ENCODE measurements at places on chromosomes 2 and 18.

DNA sequence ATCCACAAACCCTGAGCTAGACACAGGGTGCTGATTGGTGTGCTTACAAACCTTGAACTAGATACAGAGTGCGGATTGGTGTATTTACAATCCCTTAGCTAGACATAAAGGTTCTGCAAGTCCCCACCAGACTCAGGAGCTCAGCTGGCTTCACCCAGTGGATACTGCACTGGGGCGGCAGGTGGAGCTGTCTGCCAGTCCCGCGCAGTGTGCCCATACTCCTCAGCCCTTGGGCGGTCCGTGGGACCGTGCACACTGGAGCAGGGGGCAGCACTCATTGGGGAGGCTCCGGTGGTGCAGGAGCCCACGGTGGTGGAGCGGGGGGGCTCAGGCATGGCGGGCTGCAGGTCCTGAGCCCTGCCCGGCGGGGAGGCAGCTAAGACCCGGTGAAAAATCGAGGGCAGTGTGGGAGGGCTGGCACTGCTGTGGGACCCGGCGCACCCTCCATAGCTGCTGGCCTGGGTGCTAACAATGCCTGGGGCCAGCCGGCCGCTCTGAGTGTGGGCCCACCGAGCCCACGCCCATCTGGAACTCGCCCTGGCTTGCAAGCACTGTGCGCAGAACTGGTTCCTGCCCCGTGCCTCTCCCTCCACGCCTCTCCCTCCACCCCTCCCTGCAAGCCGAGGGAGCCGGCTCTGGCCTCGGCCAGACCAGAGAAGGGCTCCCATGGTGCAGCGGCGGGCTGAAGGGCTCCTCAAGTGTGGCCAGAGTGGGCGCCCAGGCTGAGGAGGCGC is 75.6 kb downstream of the MOB4 start:
- no peak for DNase-seq

DNA sequence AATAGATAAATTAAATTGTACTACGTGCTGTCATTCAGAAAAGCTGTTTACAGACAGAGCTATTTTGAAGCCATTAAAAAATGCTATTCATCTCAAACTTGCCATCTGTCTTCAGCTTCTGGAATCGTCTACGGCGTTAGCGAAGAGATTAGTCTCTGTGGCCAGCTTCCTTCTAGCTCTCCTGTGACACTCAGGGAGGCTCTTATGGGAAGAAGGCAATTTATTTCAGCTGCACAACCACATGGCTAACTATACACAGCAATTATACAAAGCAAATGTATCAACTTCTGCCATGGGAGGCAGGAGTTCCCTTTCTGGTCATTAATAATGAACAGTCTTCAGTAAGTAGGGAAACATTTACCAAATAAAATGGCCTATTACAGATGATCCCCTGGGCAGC is 6.3 kb downstream of the CTAGE1 start:
- no peak for DNase-seq

- DNase-seq: no peak
Observed at GRCh38 chr2:123614596-123614995, 410.5 kb upstream of the CNTNAP5 start.

DNA sequence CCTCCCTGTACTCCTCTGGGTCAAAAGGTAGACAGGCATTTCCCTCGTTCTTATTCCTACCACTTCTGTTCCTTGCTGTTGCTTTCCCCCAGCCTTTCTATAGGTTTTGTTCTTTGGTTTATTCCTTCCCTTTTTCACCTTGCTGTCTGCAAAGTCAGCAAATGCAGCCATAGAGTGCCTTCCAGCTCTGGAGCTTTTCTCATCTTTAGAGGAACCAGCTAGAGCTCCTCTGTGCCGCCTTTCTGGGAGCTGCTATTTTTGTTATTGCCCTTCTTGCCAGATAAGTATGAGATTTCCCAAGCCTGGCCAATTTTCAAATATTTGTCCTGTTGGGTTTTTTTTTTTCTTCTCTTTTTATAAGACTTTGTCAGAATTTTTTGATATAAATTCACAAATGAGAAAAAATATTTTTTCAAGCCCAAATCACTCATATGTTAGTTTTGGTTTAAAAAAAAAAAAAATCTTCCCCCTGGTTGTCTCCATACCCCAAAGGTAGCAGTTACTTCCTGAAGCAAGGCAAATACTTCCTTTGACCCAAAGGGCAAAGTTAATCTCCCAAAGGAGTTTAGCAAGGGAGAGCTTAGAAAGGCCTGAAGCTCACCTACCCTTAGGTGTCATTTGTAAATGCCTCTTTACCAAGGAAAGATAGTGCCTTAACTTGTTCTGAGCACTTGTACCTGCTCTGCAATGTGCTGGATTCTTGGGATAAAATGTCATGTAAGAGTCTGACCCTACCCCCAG is 5.1 kb upstream of the TTC27 start:
- no peak for DNase-seq

- DNase-seq: no peak
Observed at GRCh38 chr18:78368726-78369125, 610.9 kb upstream of the SALL3 start.

- no peak for DNase-seq
Observed at GRCh38 chr2:22904126-22904684, 480.8 kb upstream of the KLHL29 start.

DNA sequence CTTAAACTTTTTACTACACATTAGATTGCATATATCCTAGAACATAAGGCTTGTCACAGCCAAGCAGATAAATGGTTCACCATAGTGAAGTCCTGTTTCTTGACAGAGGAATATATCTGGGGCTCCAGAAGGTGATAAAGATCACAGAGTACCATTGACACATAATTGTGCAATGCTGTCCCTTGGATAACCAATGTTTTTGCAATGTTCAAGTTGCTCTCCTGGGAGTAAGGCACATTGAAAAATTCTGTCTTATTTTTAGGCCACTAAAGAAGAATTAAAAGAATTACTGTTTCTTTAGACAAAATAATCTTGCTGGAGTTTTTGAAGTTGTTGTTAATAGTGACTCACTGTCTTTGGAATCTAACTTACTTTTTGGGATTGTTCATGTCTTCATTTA is 1132.8 kb downstream of the LRP1B start:
- peak; percentile 24 for DNase-seq

DNA sequence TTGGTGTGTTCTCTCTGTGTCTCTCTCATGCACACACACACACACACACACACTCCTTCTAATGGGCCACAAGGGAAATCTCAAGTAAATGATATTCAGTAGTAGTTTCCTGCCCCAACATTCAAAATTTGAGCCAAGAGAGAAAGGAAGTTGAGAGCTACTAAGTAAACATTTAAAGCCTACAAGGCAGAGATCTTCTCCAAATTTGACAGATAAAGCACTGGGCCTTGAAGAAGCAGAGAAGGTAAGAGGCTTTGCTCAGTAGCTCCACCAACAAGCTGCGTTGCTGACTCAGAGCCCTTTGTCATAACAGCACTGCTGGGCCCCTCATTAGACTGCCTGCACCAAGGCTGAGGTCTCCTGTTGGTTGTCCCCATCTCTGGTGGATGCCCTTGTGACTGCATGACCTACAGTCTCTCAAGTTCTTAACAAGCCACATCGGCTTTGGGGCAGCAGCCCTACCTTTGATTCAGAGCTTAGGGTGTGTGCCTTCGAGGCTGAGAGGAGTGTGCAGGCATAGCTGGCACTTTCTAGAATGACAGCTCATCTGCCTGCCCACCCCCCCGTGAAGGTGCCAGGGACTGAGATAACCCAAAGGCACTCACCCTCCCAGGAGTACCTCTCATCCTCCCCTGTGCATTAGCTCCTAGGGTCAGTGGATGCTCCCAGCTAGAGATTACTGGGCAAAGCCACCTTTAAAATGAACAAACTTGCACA is 32.3 kb upstream of the NEB start:
- DNase-seq: peak; percentile 25

GRCh38 chr2:144252694-144253093 is 267.2 kb downstream of the ZEB2 start:
- no peak for DNase-seq

DNA sequence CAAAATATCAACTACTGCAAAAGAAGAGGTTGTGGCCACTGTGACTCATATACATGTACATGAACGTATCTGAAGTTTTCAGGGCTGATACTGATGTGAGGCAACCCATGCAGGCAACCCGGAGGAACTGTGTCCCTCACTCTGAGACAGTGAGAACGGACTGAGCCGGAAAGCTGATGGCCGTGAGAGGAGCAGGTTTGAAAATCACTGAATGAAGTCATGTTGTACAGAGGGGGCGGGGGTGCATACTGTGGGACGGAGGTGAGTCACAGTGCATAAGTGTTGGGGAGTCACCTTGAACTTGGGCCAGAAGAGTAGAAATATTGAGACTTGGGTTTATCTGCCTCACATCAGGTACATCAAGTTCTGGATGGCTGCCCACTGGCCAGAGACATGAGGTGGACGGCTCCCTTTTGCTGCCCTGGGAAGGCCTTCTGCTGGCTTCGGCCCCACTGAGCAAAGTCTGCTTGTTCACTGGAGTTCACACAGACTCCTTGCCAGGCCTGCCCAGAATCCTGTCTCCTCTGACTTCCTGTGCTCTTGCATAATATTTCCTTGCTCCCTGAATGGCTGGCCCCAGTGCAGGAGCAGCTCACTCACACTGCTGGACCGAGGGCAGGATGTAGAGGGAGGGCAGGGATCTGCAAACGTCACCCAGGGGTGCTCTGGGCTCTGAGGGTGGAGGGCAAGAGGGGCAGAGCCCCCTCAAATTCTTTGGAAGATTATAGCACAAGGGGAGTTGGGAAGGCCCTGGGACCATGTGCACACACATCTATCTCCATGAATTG is 18.1 kb downstream of the EPAS1 start:
- DNase-seq: peak; percentile 98

GRCh38 chr2:222255090-222255489 is 43.7 kb downstream of the PAX3 start:
- DNase-seq: no peak

- DNase-seq: no peak
Observed at GRCh38 chr2:188380280-188380679, 88.6 kb downstream of the GULP1 start.

- no peak for DNase-seq
Observed at GRCh38 chr18:46909497-46909896, 7.8 kb downstream of the PIAS2 start.

- DNase-seq: no peak
Observed at GRCh38 chr2:219467736-219468075, 31.0 kb upstream of the GMPPA start.

DNA sequence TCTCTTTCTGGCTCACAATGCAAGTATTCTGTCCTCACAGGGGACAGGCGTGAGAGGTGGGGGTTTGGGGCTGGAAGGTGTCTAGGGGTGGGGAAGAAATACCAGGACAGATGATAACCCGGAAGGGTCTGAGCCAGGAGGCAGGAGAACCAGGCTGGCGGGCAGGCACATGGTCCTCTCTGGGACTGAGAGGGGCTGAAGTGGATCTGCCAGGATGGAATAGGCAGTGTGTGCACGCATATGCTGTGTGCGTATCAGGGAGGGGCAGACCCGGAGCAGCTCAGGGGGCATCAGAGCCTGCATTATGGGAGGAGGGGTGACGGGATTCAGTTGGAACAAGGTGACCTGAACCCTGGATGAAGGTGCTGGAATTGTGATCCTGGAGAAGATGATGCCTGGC is 157.3 kb downstream of the DYSF start:
- no peak for DNase-seq

GRCh38 chr2:146952696-146953095 is 892.1 kb upstream of the ACVR2A start:
- DNase-seq: peak; percentile 35

- no peak for DNase-seq
Observed at GRCh38 chr18:76378526-76379215, 116.4 kb downstream of the ZNF516 start.

GRCh38 chr2:30702694-30703093 is 104.6 kb downstream of the CAPN13 start:
- no peak for DNase-seq

GRCh38 chr2:151475071-151475470 is 65.4 kb downstream of the RIF1 start:
- no peak for DNase-seq

DNA sequence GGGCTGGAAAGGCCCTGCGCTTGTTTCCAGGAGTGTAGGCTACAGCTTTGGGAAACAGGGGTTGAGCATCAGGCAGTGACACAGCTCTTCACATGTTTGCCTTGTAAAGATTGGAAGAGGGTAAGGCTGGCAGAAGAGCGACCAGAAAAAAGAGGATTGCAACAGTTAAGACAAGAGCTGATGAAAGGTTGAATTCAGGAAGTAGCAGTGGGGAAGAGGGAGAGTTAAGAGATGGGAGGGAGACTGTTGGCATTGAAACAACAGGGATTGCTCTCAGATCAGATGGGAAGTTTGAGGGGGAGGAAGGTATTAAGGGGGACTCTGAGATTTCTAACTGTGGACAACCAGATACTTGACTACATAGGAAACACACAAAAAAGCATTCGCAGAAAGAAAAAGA is 96.9 kb downstream of the CTAGE1 start:
- DNase-seq: no peak

GRCh38 chr18:79574938-79575525 is 104.6 kb upstream of the CTDP1 start:
- no peak for DNase-seq

DNA sequence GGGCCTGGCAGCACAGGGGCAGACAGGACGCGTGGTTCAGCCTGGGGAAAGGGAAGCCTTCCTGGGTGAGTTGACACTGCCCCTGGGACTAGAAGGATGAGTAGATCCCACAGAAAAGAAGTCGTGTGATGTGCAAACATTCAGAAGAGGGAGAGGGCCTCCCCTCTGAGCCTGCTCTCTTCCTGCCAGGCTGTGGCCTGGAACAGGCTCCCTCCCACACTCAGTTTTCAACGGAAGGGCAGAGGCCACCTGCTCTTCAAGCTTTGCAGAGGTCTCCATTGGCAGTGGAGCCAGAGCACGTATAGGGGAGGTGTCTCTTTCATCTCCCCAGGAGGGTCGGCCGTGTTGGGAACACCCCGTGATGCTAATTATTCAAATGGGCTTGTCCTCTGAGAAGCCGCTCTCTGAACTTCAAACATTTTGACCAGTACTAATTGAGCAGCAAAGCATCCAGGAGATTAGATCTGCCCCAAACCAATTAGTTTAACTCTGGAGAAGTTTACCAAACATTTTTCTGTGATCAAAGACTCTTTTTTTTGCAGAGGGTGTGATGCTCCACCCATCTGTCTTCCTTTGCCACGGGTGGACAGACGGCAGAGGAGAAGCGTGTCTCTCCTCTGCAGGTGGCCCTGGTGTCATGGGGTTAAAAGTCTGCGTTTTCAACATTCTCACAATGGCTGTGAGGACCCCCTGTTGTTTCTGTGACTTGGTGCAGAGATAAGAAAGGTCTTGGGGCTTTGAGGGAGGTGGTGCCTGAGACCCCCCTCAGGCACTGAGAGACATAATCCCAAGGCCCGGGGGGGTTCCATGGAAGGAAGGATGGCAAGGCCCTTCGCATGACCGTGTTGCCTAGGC is 29.5 kb upstream of the ODC1 start:
- no peak for DNase-seq

DNA sequence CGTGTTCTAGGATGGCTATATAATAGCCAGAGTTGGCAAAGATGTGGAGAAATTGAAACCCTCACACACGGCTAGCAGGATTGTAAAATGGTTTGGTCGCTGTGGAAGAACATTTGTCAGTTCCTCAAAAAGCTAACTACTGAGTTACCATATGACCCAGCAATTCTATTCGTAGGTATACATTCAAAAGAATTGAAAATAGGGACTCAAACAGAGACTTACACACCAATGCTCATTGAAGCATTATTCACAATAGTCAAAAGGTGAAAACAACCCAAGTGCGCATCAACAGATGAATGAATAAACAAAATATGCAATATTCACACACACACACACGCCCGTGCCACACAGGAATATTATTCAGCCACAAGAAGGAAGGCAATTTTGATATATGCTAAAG is 98.7 kb downstream of the PLA2R1 start:
- DNase-seq: no peak

GRCh38 chr18:48954886-48955819 is 4.4 kb upstream of the SMAD7 start:
- no peak for DNase-seq

GRCh38 chr2:205772983-205773382 is 90.7 kb downstream of the NRP2 start:
- no peak for DNase-seq

All from iris pigment epithelial cell (primary cell).